ENCODE measurements at places on chromosomes 2 and 18. TPM values are rescaled to one million over a fixed set of nuclear protein-coding genes. Genes with fewer than 3 reads are reported as not detected.

- no peak for DNase-seq
Measured at GRCh38 chr2:79697200-79697599, 184.3 kb downstream of the CTNNA2 start.

- no peak for DNase-seq
Measured at GRCh38 chr2:177589186-177589585, 196.6 kb downstream of the AGPS start.

DNA sequence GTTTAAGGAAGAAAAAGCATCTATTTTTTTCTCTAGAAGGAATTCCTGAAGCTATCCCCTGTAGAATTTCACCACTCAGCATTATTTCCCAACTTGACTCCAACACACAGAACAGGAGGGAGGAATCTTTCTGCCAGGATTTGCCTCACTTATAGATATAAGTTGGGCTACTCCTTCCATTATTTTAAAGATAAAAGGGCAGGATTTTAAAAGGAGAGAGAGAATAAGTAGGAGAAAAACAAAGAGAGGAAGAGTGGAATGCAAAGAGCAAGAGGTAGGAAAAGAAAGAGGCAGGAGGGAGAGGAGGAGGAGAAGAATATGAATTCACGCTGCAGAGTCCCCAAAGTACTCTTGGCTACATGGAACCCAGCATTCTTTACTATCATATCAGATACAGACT is 182.5 kb downstream of the TCF4 start:
- DNase-seq: no peak

DNA sequence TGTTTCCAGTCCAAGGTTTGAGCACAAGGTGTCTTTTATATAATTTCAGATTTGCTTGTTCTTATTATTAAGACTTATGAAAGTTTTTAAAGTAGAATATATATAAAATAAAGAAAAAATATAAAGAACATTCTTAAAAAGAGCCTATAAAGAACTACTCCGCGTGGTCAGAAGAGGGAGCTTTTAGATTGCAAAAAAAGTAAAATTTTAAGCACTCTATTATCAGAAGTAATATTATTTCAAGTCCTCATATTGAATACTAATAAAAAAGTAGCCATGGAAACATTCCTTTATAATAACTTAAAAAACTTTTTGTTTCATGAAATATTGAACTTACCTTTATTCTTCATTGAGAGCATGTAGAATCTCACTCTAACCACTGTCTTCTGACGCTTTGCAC is 51.4 kb downstream of the LINC00305 start:
- DNase-seq: no peak

DNA sequence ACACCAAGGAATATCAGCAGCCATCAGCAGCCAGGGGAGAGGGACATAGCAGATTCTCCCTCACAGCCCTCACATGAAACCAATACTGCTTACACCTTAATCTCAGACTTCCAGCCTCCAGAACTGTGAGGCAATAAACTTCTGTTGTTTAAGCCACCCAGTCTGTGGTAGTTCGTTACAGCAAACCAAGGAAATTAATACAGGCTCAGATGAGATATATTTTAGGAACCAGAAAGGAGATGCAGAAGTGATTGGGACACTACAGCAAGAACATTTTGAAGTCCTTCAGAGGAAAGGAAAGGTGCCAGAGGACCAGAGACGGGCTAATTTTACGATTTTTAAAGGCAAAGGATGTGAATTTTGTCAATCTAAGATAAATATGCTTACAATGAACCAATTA is 60.6 kb downstream of the IKZF2 start:
- no peak for DNase-seq

GRCh38 chr2:20665243-20666004 is 1.5 kb upstream of the GDF7 start:
- no peak for DNase-seq

- no peak for DNase-seq
Measured at GRCh38 chr2:424306-425171, 136.6 kb upstream of the ALKAL2 start.

DNA sequence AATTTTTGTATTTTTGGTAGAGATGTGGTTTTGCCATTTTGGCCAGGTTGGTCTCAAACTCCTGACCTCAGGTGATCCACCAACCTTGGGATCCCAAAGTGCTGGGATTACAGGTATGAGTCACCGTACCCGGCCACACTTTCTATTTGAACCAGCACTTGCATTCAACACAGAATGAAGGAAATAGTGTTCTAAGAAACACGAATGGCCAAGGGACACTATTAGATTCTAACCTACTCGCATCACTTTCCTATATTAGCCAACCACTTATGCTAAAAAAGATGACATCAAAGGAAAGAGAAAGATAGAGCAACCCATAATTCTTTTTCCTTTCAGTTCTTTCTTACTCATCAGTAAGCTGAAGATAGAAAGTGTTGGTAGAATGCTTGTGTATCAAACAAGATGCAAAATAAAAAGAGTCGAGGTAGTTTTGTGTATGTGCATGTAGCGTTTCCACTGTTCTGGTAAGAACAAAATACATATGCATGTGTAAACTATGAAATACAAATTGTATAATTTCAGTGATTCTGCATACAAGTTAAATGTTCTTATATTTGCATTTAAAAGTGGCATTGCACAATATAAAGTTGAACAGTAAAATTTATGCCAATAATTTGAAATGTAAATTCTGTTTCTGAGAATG is 247.6 kb downstream of the CDCA7 start:
- no peak for DNase-seq

The MTCL1 gene
- not detected for polyA plus RNA-seq

DNA sequence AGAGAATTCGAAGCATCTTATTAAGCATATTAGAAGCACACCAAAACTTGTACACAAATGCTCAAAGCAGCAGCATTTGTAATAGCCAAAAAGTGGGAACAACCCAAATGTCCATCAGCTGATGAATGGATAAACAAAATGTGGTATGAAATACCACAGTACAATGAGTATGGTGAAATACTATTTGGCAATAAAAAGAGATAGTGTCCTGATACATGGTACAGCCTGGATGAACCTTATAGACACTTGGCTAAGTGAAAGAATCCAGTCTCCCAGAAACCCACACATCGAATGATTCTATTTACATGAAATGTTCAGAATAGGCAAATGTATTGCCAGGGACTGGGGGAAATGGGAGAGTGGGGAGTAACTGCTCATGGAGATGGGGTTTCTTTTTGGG is 3.0 kb downstream of the SPATA3 start:
- no peak for DNase-seq

The TRIM54 gene
- not detected for polyA plus RNA-seq

DNA sequence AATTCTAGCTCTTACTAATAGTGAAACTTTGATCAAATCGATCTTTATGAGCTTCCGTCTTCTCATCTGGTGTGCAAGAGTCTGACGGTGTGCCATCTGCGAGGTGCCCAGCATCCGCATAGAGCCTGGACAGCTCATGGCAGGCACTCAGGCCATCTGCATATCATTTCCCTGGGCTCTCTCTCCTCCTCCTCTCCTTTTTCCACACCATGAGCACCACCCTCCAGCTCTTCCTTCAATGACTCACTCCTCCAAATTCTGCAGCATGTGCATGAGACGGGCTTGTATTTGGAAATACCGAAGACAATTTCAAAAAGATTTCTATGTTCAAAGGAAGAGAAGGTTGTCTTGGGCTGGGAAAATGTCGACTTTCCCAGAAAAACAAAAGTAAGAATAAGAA is 161.1 kb downstream of the CCBE1 start:
- DNase-seq: no peak

- DNase-seq: no peak
Measured at GRCh38 chr2:145692971-145693478, 1173.1 kb upstream of the ZEB2 start.
